PC-3 (cell line): ENCODE measurements at places on chromosomes 3 and 15. TPM values are rescaled to one million over a fixed set of nuclear protein-coding genes. Genes with fewer than 3 reads are reported as not detected.

Gene RHOV
- total RNA-seq = 39.5 and 52.2 TPM in 2 replicates

DNA sequence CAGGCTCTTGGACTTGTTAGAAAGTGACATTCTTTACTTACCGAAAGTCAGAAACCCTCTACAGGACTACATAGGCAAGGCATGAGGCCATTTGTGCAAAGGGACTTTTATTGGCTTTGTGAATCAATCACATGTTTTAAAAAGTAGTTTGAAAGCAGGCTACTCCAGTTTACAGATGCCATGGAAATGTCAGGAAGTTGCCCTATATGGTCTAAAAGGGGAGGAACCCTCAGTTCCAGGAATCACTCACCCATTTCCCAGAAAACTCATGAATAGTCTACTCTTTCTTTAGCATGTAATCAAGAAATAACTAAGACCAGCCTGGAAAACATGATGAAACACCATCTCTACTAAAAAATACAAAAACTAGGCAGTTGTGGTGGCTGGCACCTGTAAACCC is 51.0 kb upstream of the MKRN3 start:
- H3K4me3 ChIP-seq = no peak overlapping the region
- DNase-seq = no peak
- H3K36me3 ChIP-seq = no peaks in the 10 kb centered on the region
- no peaks in the 10 kb centered on the region for H3K4me1 ChIP-seq
- H3K27ac ChIP-seq = no peak overlapping the region

DNA sequence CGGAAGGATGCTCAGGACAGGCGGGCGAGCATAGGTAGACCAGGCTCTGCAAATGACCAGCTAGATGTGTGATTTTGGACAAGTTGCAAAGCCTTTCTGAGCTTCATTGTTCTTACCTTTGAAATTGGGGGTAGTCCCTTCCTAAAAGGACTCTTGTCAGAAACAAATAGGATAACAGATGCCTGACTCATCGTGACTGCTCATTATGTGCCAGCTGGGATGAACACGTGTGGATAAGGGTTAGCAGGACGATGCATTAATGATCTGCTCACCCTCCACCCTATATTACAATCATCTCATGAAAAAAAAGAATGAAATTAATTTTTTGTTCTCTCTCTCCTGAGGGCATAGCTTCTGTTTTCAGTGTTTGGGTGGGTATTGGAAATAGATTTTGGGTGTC is 223.4 kb downstream of the NR2F2 start:
- no peak overlapping the region for H3K27ac ChIP-seq
- H3K27me3 ChIP-seq = peaks cover 39% of the 10 kb centered on the region
- H3K4me3 ChIP-seq = no peak overlapping the region
- no peak for DNase-seq

Gene CPN2
- 0.07 TPM in 1 of 2 replicates, not detected in the other for total RNA-seq

Gene BUB1B
- total RNA-seq = 73.0 and 96.4 TPM in 2 replicates
